ENCODE measurements at places on chromosomes 11 and 22.

DNA sequence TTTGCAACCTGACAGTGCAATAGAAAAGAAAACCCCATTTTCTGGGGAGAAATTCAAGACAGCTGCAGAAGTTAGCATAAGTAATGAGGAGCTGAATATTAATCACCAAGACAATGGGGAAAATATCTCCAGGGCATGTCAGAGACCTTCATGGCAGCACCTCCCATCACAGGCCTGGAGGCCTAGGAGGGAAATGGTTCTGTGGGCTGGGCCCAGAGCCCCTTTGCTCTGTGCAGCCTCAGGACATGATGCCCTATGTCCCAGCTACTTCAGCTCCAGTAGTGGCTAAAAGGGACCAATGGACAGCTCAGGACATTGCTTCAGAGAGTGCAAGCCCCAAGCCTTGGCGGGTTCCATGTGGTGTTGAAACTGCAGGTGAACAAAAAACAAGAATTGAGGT lies 14.6 kb upstream of the DKK3 start:
- DNase-seq = no peak

- DNase-seq = no peak
Measured at GRCh38 chr22:44211256-44211945, 30.7 kb downstream of the PARVG start.

DNA sequence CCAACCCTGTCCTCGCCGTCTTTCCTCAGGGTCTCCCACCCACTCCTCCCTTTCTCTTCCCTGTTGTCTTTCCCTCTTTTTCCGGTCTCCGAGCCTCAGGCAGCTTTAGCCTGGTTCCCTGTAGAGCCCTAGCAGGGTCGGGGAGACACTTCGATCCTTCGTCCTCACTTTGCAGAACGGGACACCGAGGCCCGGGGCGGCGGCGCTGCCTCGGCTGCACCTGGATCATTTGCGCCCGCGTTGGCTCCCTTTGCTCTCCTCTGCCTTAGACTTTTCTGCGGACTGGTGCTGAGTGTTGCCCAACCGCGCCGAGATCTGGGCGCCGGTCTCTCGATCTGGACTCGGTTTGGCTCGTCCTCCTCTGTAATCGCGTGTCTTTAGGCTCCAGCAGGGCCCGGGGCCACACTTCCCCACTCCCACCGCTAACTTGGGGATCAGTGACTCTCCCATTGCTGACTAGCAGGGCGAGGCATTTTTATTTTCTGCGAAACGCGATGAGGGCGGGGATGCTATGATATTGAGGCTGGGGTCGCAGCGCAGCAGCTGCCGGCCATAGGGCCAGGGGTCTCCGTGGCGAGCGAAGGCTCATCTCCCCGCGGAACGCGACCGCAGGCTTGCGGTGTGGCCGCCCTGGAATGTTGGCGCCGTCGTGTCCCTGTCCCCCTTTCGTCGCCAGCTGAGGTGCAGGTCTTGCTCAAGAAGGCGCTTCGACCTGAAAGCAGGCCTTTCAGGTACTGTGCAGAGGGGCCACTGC lies 1.6 kb upstream of the E2F8 start:
- no peak for DNase-seq

DNA sequence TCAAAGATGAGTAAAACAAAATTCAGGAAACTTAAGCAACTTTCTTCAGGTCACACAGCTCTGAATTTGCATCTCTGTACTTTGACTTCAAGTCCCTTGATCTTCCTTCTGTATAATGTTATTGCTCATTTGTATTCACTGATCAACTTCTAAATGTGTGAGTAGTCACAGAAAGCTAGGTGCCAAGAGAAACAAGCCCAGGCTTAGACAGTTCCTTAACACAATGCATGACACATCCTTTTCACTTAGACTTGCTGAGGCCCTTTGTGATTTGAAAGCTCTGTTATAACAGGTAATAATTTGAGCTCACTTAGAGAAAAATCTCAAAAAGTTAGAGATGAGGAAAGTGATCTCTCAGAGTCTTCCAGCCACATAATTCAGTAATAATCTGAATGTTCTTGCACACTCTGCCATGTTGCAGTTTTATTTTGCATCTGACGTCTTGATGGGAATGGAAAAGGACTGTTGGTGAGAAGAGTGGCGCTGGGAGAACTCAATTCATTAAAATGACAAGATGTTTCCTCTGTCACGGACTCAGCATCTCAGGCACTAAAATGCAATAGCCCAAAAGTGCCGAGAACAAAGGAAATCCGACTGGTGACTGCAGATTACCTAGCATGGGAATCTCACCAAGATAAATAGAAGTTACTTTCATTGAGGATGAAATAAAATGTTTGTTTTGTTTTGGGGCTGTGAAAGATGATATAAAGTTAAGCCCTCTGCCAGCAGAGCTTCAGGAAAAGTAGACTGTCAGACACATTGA lies 665.3 kb downstream of the OPCML start:
- DNase-seq = no peak

DNA sequence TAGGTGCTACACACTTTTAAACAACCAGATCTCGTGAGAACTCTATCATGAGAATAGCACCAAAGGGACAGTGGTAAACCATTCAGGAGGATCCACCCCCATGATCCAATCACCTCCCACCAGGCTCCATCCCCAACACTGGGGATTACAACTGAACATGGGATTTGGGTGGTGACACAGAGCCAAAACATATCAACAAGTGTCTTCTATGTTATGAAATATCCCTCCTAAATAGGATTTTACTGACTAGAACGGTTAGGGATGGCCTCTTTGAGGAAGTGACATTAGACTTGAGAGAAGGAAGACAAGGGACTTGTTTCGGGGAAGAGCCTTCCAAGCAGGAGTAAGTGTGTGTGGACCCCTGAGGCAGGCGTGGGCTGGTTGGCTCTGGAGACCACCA lies 11.9 kb upstream of the MRPL11 start:
- DNase-seq = no peak

DNA sequence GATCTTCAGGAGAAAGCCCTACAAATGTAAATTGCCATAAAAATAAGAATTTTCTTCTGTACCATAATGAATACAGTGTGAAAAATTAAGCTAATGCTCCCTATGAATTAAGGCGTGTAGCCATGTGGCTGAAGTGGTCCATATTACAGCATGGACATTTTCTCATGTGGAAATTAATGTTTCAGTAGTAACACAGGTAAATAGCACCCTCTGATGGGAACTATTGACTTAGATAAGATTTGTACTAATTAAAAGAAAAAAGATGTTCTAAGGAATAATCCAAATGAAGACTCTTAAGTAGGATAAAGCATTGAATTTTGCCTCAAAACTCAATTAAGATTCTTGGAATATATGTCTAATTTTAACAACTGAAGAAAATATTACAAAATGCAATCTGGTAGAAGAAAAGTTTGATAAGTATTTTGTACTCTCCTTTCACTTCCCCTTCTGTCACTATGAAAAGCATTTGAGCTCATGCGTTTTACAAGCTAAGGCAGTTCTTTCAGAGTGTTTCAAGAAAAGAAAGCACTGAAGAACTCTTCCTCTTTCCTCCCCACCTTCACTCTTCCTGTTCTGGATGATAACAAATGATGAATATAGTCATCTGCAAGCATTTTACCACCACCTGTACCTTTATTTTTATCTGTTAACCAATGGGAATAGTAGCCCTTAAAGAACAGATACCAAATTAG lies 9.9 kb upstream of the OR8D2 start:
- DNase-seq = no peak

- DNase-seq = no peak
Measured at GRCh38 chr11:62880231-62880802, 379 bp upstream of the SLC3A2 start.

GRCh38 chr11:75326439-75326810 lies 25.0 kb downstream of the ARRB1 start:
- no peak for DNase-seq

DNA sequence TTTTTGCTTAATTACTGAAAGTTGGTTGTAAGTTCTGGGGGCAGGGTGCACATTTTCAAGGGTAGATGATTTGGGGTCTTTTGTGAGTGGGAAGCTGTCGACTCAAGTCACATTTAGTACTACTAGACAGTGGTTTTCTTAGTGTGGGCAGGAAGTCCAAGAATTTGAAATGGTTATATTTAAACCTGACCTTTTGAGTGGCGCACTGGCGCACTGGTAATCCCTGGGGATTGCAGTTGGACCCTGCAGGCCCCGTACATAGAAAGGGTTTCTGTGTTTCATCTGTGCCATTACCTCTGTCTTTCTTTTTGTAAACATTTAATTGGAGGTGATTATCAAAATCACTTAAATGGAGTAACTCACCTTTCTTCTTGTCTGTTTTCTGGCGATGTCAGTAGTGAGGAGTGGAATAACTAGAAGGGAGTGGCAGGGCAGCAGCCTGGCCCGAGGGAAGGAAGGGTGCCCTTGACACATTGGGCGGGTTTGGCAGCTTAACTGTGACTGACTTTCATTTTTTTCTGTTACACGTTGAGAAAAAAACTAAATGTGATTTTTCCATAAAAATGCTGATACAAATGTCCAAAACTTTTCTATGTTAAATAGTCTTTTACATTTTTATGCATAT lies 101.8 kb upstream of the GAL start:
- no peak for DNase-seq

GRCh38 chr11:9839550-9839949 lies 175.7 kb downstream of the SWAP70 start:
- DNase-seq = no peak

GRCh38 chr11:44943118-44943517 lies 7.6 kb downstream of the TP53I11 start:
- no peak for DNase-seq

DNA sequence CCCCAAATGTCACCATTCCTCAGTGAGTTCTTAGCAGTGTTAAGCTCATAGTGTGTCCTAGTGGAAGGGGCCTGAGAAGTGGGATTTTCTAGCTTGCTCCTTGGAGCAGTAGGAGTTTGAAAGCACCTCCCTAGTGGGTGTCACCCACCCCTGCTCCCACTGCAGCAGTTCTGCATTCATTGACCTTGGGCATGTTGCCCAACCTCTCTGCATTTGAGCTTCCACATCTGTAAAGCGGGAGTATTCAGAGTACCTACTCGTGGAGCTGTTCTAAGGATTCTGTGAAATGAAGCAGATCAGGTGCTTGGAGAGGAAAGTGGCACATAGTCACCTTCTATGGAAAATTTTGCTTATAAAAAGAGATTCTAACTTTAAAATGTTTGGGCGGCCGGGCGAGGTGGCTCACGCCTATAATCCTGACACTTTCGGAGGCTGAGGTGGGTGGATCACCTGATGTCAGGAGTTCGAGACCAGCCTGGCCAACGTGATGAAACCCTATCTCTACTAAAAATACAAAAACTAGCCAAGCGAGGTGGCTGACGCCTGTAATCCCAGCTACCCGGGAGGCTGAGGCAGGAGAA lies 16.9 kb downstream of the LMO2 start:
- no peak for DNase-seq

DNA sequence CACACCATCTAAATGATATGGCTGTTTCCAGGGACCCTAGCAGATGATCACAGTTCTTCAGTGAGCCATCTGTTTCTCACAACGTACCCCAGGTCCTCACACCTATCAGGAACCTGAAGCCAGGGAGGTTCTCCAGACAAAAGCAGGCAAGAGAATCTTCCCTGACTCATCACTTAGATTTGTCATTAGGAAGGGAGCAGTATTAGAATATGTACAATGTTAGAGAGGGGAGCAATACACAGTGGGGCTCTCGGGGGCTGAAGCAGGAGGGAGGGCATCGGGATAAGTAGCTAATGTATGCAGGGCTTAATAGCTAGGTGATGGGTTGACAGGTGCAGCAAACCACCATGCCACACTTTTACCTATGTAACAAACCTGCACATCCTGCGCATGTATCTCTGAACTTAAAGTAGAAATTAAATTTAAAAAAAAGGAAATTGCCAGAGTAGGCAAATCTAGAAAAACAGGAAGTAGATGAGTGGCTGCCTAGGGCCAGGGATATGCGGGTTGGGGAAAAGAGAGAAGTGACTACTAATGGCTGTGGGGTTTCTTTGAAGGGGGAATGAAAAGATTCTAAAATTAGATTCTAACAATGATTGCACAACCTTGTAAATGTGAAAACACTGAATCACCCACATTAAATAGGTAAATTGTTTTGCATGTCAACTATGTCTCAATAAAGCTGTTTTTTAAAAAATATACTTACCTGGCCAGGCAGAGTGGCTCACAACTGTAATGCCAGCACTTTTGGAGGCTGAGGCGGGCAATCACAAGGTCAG lies 14.4 kb downstream of the C22orf42 start:
- no peak for DNase-seq

DNA sequence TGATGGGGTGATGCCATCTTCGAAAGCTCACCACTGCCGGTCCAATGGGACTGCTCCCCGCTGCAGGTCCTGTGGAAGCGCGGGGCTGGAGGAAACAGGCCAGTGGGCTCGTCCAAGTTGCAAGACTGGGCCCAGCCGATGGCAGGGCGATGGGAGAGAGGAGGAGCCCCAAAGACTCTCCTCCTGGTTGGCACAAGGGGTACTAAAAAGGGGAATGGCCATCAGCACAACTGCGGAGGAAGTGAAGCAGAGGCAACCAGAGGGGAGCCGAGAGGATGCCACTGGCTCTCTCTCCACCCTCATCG lies 357.1 kb downstream of the SHANK2 start:
- no peak for DNase-seq

GRCh38 chr11:66861038-66861773 lies 4.3 kb downstream of the LRFN4 start:
- no peak for DNase-seq

GRCh38 chr22:17268501-17269223 lies 49.4 kb upstream of the ADA2 start:
- no peak for DNase-seq

DNA sequence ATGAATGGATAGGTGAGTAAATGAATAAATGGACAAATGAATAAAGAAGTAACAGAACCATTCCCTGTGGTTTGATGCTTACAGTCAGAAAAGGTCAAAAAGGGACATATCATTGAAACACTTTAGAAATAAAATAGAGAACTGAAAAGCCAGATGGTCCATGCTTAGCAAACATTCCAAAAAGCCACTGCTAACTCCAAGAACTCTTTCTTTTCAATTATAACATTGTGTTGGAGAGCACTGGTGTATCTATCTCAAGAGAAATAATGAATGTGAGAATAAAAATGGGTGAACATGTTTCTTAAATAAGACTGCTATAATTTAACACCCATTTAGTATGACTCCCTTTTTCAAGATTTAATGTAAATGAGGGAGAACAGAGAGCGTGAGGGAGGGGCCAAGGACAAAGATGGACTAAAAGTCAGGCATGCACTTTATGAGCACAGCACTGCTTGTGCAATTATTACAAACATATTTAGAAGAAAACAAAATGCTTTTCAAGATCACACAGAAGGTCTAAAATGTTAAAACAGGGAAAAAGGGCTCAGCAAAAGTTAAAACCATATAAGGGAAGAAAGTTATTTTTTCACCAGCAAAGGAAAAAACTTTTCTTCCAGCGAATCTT lies 224.3 kb upstream of the PITPNB start:
- DNase-seq = no peak

GRCh38 chr22:22706253-22706915 lies 62.0 kb downstream of the GGTLC2 start:
- DNase-seq = no peak

Data from iPS DF 19.7 (cell line).